ENCODE measurements at places on chromosomes 7 and 10.

- DNase-seq = no peak
Observed at GRCh38 chr7:2776401-2776800, 67.7 kb downstream of the GNA12 start.

GRCh38 chr7:87966271-87966670, 32.2 kb downstream of the ADAM22 start:
- no peak for DNase-seq

GRCh38 chr10:50988792-50989191, 85.5 kb upstream of the PRKG1 start:
- no peak for DNase-seq

DNA sequence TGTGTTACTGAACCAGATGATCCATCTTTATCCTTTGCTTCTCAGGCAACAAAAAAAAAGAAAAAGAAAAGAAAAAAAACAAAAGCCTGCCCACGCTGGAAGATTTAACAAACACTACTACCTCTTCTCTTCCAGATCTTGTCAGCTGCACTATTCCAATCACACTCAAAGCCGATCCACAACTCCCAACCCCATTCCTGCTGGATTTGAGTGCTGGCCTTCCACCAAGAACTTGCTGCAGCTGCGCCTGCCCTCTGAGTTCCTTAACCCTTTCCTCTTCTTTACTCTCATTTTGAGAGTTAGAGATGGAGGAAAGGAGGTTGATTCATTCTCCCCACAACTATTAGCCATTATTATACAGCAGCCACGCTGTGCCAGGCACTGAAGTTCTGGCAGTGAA, 16.0 kb upstream of the ITGA8 start:
- no peak for DNase-seq

- DNase-seq = no peak
Observed at GRCh38 chr10:10865303-10865702, 152.4 kb upstream of the CELF2 start.

DNA sequence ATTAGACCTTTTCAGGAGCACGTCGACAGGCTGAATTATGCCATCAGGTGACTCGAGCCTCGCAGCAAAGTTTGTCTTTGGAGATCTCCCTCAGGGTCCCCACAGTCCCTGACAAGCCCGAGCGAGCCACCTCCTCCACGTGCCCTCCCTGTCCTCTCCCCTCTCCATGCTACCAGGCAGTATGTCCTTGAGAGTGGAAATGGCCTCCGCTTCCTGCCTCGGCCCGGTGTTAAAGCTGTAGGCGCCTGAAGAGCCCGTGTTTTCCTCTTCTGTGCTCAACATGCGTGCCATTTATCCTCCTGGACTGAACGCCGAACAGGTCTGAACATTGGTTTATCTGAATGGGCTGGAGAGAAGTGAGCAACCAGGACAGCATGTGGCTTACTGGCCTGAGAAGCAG, 82.6 kb downstream of the GPR26 start:
- no peak for DNase-seq

- no peak for DNase-seq
Observed at GRCh38 chr7:99456288-99456687, 9.7 kb downstream of the ATP5MF start.

DNA sequence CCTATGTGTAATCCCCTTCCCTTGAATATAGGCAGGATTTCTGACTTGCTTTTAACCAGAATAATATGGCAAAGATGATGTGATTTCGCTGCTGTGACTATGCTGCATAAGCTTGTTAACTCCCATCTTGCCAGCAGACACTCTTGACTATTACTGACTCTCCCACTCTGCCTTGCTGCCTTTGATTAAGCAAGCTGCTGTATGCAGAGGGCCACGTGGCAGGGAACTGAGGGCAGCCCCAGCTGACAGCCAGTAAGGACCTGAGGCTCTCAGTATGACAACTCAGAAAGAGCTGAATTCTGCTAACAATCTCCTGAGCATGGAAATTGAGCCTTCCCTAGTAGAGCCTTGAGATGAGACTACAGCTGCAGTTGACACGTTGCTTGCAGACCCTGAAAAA, 279.4 kb upstream of the CACNA2D1 start:
- DNase-seq = no peak

- DNase-seq = no peak
Observed at GRCh38 chr7:147276783-147277370, 1160.3 kb downstream of the CNTNAP2 start.

DNA sequence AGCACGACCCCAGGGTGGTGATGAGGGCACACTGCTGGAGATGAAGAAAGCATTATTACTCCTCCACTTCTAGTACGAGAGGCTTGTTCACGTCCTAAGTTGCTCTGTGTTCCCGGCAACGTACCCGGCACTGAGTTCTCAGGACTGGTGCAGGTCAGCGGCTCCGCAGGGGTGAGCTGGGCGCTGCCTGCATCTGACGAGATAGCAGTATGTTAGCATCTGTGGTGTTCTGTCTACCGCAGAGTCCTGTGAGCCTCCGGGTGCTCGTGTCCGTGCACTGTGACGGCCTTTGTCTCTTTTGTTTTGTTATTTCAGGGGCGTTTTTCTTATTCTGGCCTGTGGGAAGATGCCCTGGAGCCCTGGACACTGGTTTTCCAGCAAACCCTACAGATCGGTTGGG, 507.8 kb downstream of the DNAJB6 start:
- DNase-seq = no peak
